ENCODE measurements at places on chromosomes 16 and 17. TPM values are rescaled to one million over a fixed set of nuclear protein-coding genes. Genes with fewer than 3 reads are reported as not detected.

The TAC4 gene
- total RNA-seq: not detected

The KRT20 gene
- 0.18 TPM for total RNA-seq

The CCL4L2 gene
- not detected for total RNA-seq

The UBTF gene
- total RNA-seq: 77.3 TPM

The SPATA32 gene
- total RNA-seq: 0.14 TPM

The VAT1L gene
- total RNA-seq: 0.02 TPM

The KRT9 gene
- not detected for total RNA-seq

The ORC6 gene
- total RNA-seq: 38.0 TPM

The CASKIN1 gene
- 0.58 TPM for total RNA-seq

The TMUB2 gene
- total RNA-seq: 32.9 TPM

The PRAC2 gene
- total RNA-seq: not detected

The MPRIP gene
- total RNA-seq: 391 TPM

The ASPA gene
- total RNA-seq: not detected

The HOXB1 gene
- not detected for total RNA-seq

The TNFSF12 gene
- 12.2 TPM for total RNA-seq

The KRTAP2-2 gene
- total RNA-seq: not detected

The ZNRF1 gene
- total RNA-seq: 23.1 TPM

The TMEM100 gene
- total RNA-seq: 0.07 TPM

The LLGL2 gene
- total RNA-seq: 20.1 TPM

The SPNS2 gene
- 10.5 TPM for total RNA-seq

The OTOA gene
- 0.09 TPM for total RNA-seq

The PPM1E gene
- total RNA-seq: 0.02 TPM

The KIF19 gene
- total RNA-seq: 0.06 TPM

The DOK4 gene
- 31.0 TPM for total RNA-seq

The HOXB8 gene
- total RNA-seq: 5.9 TPM

The TEX19 gene
- 0.41 TPM for total RNA-seq

The SHMT1 gene
- total RNA-seq: 49.8 TPM

The TMEM107 gene
- 21.4 TPM for total RNA-seq

The SP6 gene
- 7.0 TPM for total RNA-seq

The SSH2 gene
- total RNA-seq: 30.8 TPM

The KRT38 gene
- total RNA-seq: not detected

The ZFPM1 gene
- total RNA-seq: 5.6 TPM

The CDRT15 gene
- total RNA-seq: not detected

The PDILT gene
- total RNA-seq: not detected

The PHF23 gene
- total RNA-seq: 93.9 TPM

The HS3ST3A1 gene
- total RNA-seq: 0.69 TPM

The GRAPL gene
- 0.13 TPM for total RNA-seq

The CDH1 gene
- total RNA-seq: 5.7 TPM

The EFCAB3 gene
- not detected for total RNA-seq

The LAT gene
- 4.4 TPM for total RNA-seq

The ASGR1 gene
- 0.42 TPM for total RNA-seq

The PRPSAP2 gene
- total RNA-seq: 35.7 TPM

The AARSD1 gene
- total RNA-seq: 55.9 TPM

The KLHL10 gene
- not detected for total RNA-seq

Measured in A549 treated with dexamethasone at 1 μM for 4 hours (cell line).